ENCODE measurements at places on chromosomes 3 and 15.

DNA sequence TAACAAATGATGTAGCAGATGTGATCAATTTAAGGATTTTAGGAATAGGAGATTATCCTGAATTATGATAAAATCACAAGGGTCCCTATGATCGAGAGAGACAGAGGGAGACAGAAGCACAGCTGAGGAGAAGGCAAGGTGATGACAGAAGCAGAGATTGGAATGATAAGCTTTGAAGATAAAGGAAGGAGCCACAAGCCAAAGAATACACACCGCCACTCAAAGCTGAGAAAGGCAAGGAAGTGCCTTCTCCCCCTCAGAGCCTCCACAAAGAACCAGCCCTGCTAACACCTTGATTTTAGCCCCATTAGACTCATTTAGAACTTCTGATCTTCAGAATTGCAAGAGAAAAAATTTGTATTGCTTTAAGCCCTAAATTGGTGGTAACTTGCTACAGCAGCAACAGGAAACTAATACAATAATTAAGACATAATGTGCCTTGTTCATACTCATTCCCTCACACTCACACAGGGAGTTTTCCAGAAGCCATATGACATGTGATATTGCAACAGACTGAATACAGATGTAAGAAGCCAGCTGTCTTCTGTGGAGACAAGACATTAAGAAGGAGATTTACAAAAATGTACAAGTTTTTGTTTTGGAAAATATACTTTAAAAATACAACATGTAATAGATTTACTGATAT, 38.2 kb downstream of the TRANK1 start:
- DNase-seq: no peak

DNA sequence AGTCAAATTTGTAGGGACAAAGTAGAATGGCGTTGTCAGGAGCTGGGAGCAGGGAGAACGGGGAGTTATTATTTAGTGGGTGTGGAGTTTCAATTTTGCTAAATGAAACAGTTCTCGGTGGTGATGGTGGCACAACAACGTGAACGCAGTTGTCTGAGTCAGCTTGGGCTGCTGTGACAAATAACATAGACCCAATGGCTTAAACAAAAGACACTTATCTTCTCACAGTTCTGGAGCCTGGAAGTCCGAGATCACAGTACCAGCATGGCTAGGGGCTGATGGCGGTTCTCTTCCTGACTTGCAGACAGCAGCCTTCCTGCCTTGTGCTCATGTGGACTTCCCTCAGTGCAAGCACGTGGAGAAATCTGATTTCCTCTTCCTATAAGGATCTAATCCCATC, 90.2 kb downstream of the CHSY1 start:
- no peak for DNase-seq

- DNase-seq: no peak
Measured at GRCh38 chr3:12810961-12811360, 14.5 kb downstream of the CAND2 start.

DNA sequence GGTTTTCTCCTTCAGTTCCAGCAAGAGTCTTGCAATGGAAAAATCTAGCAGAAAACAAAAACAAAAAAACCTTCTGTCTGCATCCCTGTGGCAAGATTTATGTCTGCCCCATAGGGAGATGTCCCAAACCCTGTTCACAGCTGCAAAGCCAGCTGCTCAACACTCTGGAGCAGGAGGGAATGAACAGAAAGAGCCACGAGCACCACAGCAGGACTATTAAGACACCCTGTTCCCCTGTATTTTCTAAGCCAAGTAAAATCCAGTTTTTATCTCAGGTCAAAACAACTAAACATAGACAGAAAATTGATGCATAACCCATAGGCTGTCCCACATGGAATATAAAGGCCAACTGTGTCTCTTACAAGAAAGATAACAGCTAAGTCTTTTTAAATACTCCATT, 357.9 kb downstream of the LSAMP start:
- no peak for DNase-seq

- no peak for DNase-seq
Measured at GRCh38 chr3:150594150-150594549, 9.0 kb upstream of the SELENOT start.

- peak; percentile 29 for DNase-seq
Measured at GRCh38 chr3:182682263-182683241, 110.8 kb upstream of the ATP11B start.

Data from NCI-H1417 treated with DMSO at 0.1 percent for 48 hours (cell line).